ENCODE measurements at places on chromosomes 5 and 9.

- no peak for DNase-seq
These were observed 55.7 kb downstream of the SUSD1 start for GRCh38 chr9:112119225-112120029.

DNA sequence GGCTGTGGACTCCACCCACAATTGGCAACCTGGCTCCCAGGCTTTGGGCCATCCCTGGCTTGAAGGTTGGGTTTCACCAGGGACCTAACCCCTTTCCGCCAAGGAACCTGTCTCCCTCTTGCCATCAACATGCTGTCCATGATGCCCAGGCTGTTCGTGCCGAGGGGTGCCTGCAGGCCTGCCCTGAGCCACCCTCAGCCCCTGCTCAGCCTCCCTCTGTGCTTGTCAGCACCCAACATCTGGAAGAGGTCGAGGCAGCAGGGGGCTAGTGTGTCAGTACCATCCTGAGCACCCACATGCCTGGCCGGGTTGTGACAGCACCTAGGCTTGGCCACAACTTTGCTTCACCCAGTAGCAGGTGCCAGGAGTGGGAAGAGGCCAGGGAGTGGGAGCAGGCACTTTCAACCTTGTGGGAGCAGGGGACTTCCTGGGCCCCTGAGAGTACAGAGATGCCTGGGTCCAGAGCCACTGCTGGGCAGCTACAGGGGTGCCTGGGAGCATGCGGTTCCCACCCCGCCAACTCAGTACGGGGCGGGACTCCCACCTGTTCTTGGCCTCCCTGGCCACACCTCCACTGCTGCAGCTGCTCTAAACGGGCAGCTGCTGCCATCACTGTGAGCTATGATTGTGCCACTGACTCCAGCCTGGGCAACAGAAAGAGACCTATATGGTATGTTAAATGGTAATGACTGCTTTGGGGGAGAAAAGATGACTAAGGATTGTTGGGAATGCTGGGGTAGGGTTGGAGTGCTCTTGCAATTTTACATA lies 6.3 kb downstream of the PDCD1LG2 start:
- DNase-seq: no peak

- no peak for DNase-seq
These were observed 1.4 kb downstream of the DAB2IP start for GRCh38 chr9:121652838-121653231.

- DNase-seq: no peak
These were observed 30.0 kb upstream of the MAMDC2 start for GRCh38 chr9:70013598-70014196.
